ENCODE measurements at places on chromosomes 2 and 18. TPM values are rescaled to one million over a fixed set of nuclear protein-coding genes. Genes with fewer than 3 reads are reported as not detected.

The TXNDC2 gene
- not detected for total RNA-seq

DNA sequence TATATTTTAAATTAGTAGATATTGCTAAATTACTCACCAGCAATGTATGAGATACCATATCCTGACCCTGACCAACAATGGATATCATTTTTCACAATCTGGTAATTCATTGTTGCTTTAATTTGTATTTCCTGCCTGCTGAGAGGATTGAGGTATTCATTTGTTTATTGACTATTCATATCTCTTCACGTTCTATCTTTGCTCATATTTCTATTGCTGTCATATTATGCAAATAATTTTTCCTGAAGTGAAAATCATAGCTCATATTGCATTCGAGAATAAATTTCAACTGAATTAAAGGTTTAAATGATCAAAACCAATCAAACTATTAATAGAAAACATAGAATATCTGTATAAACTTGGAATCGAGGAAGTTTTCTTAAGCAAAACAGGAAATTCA lies 31.0 kb downstream of the INO80D start:
- peaks cover 13% of the 10 kb centered on the region for H3K36me3 ChIP-seq
- H3K27me3 ChIP-seq: no peaks in the 10 kb centered on the region

The KIF3C gene
- 6.3 TPM for total RNA-seq

- H3K4me1 ChIP-seq: no peaks in the 10 kb centered on the region
- H3K27ac ChIP-seq: no peak overlapping the region
- DNase-seq: no peak
- H3K36me3 ChIP-seq: no peaks in the 10 kb centered on the region
- no peak overlapping the region for H3K4me3 ChIP-seq
Measured at GRCh38 chr2:196591621-196592022, 47.9 kb upstream of the CCDC150 start.

DNA sequence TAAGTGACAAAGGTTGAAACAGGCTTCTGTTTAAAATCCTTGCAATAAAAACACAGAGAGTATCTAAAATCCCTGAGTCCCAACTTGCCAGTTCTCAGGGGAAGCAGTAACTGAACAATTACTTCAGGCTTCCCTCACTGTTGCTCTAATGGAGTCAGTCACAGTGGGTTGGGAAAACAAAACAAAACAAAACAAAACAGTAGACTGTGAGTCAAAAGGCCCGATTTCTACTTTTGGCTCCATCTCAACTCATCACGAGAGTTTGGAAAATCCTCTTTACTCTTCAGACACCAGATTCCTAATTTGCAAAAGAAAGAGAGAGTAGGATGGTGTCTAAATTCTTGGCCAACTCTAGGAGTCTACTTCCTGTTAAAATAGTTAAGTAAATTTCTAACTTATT lies 1.1 kb downstream of the FSHR start:
- no peak overlapping the region for H3K27ac ChIP-seq
- no peak for DNase-seq
- no peak overlapping the region for H3K4me3 ChIP-seq
- no peaks in the 10 kb centered on the region for H3K36me3 ChIP-seq
- H3K4me1 ChIP-seq: no peaks in the 10 kb centered on the region
- H3K27me3 ChIP-seq: no peaks in the 10 kb centered on the region

The PKDCC gene
- not detected for total RNA-seq

The SNED1 gene
- 20.3 TPM for total RNA-seq

The DSEL gene
- total RNA-seq: 0.93 TPM

DNA sequence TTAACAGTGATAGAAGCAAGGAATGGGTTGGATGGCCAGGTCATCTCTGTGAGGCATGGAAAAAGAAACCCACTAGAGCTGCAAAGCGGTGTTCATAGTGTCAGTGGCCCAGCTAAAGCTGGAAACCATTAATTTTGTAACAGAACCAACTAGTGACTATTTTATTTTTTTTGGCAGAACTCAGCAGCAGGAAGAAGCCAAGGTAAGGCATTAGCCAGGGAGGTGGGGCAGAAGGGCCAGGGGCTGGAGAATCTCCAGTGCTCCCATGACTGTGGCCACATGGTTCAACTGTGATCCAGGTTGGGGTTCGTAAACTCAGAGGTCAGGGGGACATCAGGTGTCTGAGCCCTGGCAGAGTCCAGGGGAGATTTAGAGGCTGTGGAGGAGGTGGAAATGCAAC lies 25.9 kb upstream of the YES1 start:
- H3K4me3 ChIP-seq: no peak overlapping the region
- no peak overlapping the region for H3K27ac ChIP-seq
- no peaks in the 10 kb centered on the region for H3K27me3 ChIP-seq
- peaks cover 4% of the 10 kb centered on the region for H3K4me1 ChIP-seq
- no peak for DNase-seq

All from naive thymus-derived CD4-positive, alpha-beta T cell (primary cell).